Cortex of kidney (tissue), 1 donor: ENCODE measurements at places on chromosomes 1 and 21.

DNA sequence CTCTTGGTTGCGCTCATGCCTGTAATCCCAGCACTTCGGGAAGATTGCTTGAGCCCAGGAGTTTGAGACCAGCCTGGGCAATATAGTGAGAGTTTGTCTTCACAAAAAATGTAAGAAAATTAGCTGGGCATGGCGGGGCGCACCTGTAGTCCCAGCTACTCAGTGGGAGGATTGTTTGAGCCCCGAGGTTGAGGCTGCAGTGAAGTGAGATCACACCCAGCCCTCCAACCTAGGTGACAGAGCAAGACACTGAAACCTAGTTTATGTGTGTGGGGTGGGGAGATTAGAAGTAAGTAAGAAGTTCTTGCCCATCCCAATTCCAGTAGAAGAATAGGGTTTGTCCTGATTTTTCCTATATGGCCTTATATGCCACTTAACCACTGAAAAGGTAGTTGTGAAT lies 2.0 kb downstream of the RPL5 start:
- DNase-seq, result no peak

GRCh38 chr1:39250460-39251240 lies 46.2 kb downstream of the MACF1 start:
- DNase-seq, result no peak

DNA sequence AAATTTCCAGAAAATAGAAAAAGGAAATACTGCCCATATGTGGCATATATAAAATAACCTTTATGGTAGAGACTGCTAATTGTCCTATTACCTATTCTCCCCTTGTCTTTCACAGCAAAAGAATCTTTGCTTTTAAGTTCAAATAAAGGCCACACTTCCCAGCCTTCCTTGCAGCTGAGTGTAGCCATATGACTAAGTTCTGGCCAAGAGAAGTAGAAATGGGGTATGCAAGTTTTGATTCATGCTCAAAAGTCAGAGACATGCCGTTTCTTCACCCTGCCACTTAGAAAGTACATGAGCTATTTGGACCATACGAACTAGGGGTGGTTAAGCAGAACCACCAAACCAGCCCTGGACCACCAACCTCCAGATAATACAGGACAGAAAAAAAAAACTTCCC lies 18.3 kb upstream of the S100A2 start:
- no peak for DNase-seq

DNA sequence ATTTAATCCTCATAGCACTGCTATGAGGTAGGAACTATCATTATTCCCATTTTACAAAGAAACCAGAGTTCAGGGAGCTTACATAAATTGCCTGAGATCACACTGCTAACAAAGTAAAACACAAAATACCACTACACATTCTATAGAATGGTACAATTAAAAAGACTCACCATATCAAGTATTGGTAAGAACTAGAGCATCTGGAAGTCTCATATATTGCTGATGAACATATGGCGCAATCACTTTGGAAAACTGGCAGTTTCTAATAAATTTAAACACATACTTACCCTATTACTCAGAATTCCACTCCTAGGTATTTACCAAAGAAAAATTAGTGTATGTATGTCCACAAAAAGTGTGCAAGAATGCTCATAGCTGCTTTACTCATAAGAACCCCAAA lies 261.5 kb downstream of the RRAGC start:
- no peak for DNase-seq

- DNase-seq, result no peak
These were observed 14.8 kb upstream of the TTLL7 start for GRCh38 chr1:84013708-84014107.

DNA sequence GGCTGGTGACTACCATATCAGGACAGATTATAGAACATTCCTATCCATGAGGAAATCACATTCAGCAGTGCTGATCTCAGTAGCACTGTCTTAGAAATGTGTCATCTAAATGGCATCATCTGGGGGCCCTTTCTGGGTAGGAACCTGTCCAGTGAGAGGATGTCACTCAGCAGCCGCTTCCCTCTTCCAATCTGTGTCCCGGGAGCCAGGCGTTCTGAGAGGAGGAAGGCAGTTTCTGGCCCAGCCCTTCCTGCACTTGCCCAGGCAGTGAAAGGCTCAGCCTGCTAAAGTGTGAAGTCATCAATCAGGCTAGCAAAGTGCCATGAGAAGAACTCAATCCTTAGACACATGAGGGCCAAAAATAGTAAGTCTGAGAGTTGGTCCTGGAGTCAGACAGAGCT lies 25.6 kb downstream of the RAB4A start:
- no peak for DNase-seq

GRCh38 chr1:39720094-39720999 lies 18.3 kb upstream of the PPIE start:
- no peak for DNase-seq

DNA sequence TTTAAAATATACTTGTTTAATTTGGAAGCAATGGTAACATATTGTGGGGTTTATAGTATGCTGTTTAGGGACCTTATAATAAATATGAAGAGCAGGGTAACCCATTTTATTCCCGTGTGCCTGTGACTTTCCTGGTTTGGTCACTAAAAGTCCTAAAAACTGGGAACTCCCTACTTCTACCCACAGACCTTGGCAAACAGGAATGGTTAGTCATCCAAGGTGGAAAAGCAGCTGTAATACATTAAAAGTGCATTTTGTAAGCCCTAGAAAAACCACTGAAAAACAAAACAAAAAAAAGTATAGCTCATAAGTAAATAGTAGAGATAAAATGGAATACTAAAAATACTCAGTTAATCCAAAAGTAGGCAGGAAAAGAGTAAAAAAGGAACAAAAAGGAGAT lies 538.9 kb downstream of the LMO4 start:
- no peak for DNase-seq

GRCh38 chr1:97034651-97035050 lies 313.1 kb downstream of the PTBP2 start:
- DNase-seq, result no peak

DNA sequence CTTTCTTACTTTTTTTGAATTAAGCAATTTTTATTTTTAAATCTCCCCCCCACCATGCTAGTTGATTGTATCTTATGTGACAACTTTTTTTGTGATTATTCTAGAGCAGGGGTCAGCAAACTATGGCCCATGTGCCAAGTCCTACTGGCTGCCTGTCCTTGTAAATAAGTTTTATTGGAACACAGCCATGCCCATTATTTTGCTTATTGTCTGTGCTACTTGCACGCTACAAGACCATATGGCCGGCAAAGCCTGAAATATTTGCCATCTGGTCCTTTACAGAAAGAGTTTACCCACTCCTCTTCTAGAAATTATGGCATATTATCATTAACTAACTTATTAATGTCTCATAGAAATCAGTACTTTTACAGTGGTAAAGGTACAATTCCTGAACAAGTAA lies 51.7 kb downstream of the AK5 start:
- no peak for DNase-seq

DNA sequence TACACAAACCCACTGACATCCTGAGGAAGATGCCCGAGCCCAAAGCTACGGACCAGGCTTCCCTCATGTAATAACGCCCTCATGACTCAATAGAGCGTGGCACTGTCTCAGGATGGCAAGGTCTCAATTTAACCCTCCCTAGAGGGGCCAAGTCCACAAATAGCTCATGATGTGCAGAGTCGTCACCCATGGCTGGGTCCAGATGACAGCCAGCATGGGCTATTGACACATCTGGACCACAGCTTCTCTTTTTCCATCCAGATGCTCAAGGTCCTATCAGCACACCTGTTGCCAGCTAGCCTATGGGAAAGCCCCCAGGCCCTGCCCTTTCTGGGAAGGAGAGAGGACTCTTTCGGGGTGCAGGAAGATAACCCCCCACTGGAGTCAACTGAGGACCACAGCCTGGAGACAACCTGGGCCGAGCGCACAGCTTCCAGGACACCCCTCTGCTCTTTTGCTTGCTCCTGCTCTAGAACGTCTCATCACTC lies 2.8 kb downstream of the LAPTM5 start:
- DNase-seq, result no peak

GRCh38 chr1:94143173-94143808 lies 22.3 kb upstream of the ABCA4 start:
- no peak for DNase-seq

GRCh38 chr1:242761556-242761955 lies 237.1 kb upstream of the PLD5 start:
- no peak for DNase-seq

DNA sequence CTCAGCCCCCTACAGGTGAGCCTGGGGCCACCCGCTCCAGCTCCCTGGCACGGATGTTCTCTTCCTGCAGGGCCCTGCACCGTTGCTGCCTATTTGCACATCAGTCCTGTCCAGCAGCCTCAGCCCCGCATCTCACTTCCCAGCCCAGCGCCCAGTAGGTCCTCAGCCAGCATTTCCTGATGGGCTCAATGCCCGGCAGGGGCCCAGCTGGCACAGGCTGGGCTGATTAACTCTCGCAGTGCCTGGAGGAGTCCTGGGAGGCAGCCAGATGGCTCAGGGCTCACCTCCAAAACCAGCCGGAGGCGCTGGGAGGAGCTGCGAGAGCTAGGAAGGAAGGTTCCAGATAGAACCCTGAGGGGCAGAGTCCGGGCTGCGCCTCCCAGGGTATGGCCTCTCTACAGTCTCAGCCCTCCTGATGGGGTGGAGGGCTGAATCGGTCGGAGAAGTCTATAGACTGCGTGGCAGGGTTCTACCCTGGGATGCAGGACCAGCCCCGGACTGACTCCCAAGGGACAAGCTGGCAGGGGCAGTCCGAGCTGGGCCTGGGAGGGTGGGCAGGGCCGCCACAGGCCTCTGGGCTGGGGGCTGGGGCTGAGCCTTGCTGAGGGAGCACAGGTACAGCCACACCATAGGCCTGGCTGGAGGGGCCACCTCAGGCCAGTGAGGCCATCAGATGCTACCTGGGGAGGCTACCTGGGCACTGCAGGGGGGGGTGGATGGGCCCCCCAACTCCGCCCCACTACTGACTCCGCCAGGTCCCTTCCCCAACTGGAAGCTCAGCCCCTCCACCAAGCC lies 19.2 kb upstream of the CLSTN1 start:
- DNase-seq, result no peak
